ENCODE measurements at places on chromosomes 5 and 9.

- DNase-seq: no peak
These were observed 67.1 kb upstream of the SSBP2 start for GRCh38 chr5:81817980-81818379.

- DNase-seq: no peak
These were observed 61.5 kb upstream of the ANXA1 start for GRCh38 chr9:73090214-73090613.

DNA sequence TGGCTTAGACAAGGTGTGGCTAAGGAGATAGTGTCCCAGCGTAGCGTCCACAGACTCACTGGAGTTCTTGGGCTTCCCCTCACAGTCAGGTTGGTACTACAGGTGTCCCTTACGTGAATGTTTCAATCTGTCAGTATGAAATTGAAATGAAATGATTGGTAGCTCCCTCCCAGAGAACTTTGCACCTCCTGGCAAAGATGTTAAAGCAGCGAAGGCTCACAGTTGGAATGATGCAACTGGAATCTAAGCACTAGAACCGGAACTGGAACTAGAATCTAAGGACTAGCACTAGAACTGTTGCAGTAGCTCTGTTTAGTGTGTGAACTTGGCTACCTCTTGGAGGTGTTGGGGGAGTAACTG is 1.1 kb downstream of the SLC31A1 start:
- DNase-seq: no peak

GRCh38 chr9:135332979-135333748 is 146.4 kb upstream of the PPP1R26 start:
- DNase-seq: no peak

DNA sequence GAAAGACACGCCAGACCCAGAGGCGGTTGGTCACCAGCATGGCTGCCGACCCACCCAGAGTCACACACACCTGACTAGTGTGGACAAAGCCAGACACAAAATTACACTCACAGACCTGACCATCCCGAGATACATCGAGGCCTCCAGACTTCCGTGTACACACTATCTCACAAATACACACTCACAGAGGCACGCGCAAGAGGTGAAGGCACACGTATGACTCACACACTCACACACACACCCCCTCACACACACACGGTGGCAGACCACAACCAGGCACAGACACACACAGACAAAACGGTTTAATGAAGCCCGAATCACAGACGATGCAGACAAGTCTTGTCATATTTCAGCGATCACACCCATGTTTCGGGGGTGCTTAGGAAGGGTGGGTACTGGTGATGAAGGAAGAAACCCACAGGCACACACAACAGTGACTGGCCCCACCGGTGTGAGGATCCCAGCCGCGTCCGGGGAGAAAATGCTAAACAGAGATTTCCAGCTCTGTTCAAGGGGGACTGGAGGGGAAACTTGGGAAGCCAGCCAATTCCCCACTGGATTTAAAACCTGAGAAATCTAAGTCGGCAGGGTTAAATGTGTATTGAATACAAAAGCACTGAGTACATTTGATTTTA is 51.3 kb downstream of the CRB2 start:
- DNase-seq: no peak

GRCh38 chr5:94627191-94627590 is 8.7 kb downstream of the SLF1 start:
- no peak for DNase-seq

DNA sequence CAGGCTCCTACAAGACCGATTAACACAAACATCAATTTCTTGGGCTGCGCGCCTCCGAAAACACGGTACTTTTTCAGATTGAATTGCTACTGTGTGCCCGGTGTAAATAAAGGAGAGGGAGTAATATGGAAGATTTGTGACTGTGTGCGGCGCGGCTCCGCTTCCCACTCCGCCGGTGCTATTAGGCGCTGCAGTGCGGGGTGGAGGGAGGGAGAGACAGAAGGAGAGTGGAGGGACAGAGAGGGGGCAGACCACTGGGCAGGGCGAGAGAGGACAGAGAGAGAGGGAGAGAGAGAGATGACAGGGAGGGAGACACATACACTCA is 24.7 kb upstream of the RNU6ATAC start:
- no peak for DNase-seq

DNA sequence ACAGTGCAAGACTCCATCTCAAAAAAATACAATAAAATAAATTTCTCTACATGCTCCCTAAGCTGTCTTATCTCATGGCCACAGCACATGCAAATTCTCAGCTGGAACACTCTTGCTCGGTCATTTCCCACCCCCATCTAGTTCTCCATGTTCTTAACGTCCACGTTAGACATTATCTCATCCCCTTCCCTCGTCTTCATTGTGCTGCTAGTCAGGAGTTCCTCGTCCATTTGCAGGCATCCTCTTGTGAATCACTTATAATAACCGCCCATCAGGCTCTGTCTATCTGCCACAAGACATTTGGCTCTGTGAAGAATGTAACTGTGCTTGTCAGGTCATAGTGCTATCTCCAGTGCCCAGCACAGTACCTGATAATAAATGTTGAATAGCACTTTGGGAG is 32.9 kb upstream of the GOLGA1 start:
- no peak for DNase-seq

All from stimulated activated CD4-positive, alpha-beta T cell treated with anti-CD3 and anti-CD28 coated beads, Interleukin-12 subunit alpha, Interleukin-12 subunit beta, amount 100 ng/mL, for 48 hours (primary cell).